T1000 (cell line): ENCODE measurements at places on chromosomes 2 and 18.

DNA sequence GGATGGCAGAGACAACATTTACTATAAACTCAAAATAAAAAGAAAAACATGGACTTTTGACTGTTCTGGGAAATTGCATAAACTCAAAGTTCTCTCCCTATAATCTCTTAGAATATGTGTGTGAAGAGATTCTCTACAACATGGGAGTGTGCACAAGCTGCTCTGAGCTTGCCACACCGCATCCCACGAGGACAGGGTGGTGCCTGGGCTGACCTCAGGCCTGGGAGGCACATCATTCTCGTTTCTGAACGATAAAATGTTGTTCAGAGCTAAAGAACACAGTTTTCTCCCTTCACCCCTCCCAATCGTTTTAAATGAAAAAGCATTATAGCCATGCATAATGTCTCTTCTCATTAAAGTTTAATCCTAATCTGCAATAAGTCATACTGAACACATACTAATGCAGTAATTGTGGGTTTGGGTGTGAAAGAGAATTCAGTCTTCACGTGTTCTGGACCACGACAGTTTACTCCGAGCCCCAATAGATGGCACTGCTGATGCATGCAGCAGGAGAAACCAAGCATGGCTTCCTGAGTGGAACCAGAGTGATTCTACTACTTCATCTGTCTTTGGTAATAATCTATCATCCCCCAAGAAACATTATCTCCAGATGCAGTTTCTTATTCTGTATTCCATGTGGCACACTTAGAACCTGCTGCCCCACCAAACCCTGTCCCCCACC lies 46.9 kb upstream of the LAMA1 start:
- DNase-seq: no peak

GRCh38 chr2:163640542-163641193 lies 95.1 kb downstream of the FIGN start:
- DNase-seq: no peak

DNA sequence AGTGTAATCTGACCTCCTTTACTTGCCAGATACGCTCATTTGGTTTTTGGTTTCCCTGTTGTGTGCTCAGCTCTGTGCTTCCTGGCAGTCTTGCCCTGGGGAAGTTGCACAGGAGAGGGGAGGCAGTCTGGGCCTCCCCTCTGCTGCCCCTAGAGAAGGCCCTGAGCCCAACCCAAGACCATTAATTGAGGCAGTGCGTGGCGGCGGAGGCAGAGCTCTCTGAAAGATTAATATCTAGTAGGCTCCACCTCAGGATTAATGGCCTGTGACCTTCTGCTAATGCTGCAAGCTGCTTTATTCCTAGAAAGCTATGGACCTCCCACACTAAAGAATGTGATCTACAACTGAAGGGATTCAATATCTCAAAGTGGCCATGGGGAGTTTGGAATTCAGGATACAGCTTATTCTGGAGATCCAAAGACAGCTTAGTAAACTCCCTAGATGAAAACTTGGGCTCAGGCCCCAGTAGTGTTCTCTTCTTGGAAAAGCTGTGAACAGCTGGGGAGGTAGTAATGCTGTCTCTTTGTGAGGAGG lies 41.4 kb upstream of the MAPRE2 start:
- DNase-seq: no peak

- DNase-seq: no peak
Observed at GRCh38 chr2:28643327-28643726, 108.3 kb upstream of the PPP1CB start.

DNA sequence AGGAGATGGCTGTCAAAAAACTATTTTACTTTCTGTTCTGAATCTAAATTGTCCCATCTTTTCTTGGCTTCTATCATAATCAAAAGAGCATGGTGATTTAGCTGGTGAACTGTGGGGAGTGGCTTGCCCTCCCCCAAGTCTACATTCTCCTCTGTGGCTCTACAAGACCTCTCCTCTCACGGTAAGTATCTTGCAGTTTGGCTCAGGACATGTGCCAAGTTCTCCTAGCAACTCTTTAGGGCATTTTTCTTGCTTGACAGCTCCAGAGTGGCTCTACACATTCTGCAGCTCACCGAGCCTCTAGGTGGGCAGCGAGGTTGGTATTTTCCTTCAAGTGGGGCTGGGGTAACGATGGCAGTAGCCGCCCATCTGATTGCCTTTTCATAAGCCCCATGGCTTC lies 29.1 kb downstream of the SLC4A5 start:
- DNase-seq: no peak

DNA sequence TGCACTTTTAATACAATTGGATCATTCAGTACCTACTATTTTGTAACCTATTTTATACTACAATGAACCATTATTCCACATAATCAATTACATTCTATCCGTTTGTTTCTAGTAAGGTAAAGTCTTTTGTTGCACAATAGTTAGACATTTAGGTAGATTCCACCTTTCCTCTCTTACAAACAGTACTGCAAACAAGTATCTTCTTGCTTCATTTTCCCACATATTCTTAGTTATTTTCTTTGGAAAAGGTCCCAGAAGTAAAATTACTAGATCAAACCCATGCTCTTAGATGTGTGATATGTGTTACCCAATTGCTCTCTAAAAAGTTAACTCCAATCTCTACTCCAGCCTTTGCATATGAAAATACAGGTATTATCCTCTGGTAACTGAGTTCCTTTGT lies 49.6 kb downstream of the SPIRE1 start:
- no peak for DNase-seq

DNA sequence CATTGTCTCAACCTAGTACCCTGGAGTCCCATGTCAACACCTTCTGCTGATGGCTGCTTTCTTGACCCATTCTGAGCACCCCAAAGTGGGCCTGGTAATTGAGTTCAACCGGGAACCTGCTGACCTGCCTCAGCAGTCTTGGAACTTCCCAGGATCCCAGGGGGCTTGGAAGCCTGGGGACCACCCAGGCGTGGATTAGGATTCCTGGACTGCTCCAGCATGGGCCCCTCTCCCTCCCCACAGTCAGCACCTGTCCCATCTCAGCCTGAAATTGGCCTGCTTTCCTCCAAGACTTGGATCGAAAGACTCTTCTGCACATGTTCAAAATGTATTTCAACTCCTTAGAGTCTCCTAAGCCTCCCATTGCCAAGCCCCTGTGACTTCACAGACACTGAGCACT lies 15.4 kb upstream of the MRPL33 start:
- DNase-seq: no peak

GRCh38 chr18:28357766-28358401 lies 181.0 kb upstream of the CDH2 start:
- no peak for DNase-seq

DNA sequence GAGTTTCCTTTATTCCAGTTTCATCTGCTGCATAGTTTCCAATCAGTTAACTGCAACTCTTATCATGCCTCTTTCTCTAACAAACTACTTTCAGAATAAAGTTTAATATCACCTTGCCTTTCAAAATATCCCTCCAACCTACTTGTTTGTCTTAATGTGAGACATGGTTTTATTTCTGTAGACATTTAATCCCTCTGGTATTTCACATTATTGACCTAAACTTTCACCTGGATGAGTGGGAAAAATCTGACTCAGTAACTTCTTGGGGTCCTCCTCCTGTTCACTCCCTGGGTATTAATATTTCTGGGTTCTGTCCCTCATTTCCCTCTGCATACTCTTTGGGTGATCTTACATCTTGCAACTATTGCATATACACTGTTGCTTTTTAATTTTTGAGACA lies 27.9 kb downstream of the MSH6 start:
- DNase-seq: no peak

- DNase-seq: peak; percentile 77
Observed at GRCh38 chr2:84807063-84807485, 73.8 kb downstream of the TRABD2A start.

- DNase-seq: no peak
Observed at GRCh38 chr2:222825031-222825430, 35.8 kb upstream of the ACSL3 start.

GRCh38 chr18:9405130-9405529 lies 70.2 kb upstream of the RALBP1 start:
- no peak for DNase-seq

- DNase-seq: no peak
Observed at GRCh38 chr18:36127836-36128529, 1.2 kb downstream of the SLC39A6 start.

DNA sequence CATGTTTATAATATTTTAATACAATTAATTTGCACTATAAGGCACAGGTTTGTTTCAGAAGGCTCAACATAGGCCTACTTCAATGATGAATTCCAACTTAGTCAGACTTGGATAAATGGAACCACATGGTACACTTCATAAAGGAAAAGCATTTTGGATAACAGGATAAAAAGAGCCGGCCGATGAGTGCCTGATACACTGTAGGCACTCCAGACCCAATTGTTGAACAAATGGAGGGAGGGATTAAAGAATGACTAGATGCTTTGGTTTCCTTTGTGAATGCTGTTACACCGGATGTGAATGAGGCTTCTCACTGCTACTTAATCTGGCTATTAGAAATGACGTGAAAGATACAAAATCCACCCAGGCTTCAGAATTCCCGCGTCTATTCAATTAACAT lies 104.1 kb upstream of the KCTD1 start:
- no peak for DNase-seq

GRCh38 chr2:1698188-1698945 lies 45.9 kb downstream of the PXDN start:
- no peak for DNase-seq

DNA sequence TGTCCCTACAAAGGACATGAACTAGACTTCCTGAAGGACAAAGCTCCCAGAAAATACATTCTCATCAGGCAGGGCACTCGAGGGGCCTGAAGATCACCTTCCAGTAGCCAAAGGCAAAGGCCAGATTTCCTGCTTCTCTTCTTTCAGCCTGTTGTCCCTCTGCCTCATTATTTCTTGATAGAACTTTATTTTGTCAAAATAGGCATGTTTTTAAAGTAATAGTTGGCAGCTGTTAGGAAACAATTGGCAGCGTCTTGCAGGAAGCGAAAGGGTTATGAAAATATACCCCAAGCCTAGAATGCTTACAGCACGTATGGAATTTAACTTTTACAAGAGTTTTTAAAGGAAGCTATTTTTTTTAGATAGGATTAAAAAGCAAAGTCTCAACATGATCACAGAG lies 74.9 kb downstream of the LINC00305 start:
- no peak for DNase-seq

- DNase-seq: no peak
Observed at GRCh38 chr2:5673145-5674025, 18.8 kb upstream of the SOX11 start.

DNA sequence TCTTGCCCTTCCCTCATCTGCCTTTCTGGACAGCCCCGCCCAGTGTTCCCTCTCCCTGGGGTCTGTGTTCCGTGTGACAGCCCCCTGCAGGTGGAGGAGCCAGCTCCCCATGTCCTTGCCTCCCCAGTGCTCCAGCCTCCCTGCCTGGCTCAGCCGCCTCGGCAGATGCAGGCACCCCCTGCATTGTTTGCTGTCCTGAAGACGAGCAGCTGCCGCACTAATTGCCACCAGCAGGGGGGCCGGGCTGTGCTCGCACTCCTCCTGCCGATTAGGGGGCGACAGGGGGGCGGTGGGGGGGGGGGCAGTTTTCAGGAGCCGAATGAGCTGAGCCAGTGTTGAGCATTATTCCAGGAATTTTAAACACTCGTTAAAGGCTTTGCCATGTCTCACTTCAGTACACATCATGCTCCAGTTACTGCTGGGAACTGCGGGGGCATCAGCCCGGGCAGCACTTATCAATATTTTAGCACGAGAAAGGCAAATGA lies 23.3 kb downstream of the SIX3 start:
- DNase-seq: no peak

GRCh38 chr18:21454725-21455124 lies 145.8 kb downstream of the ESCO1 start:
- DNase-seq: no peak

DNA sequence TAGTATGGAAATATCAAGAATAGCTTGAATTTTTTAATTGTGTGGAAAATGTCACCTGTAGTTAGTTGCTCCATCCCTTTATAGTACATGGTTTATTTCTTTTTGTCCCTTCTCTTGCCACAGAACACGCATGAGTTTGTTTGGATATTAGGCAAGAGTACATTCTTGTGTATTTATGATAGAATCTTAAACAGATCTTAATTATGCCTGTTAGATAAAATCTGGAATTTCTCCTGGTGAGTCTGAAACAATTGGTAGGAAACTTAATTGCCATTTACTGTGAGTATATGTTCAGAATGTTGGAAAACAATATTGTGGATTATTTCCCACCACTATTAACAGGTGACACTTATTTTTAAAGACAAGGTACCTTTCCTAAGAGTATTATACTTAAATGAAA lies 30.2 kb upstream of the CABYR start:
- no peak for DNase-seq

GRCh38 chr2:20603791-20604190 lies 47.1 kb downstream of the HS1BP3 start:
- DNase-seq: no peak

DNA sequence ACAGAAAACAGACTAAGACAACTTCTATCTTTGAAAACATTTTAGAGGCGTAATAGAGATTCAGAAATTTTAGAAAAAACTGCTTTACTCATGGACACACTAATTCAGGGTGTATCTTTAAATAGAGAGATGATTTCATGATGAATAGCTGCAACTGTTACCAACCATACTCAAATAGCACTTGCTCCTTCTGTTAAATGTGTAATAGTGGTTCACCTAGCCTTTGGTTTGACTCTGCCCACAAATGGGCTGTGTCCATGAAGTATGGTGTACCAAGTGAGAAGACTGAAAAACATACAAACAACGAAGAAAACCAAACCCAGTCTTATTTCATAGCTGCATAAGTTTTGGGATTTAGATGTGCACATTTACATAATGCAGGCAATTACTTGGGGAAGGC lies 610.6 kb downstream of the PLCL1 start:
- no peak for DNase-seq

GRCh38 chr2:172103471-172104272 lies 972 bp upstream of the DLX2 start:
- DNase-seq: peak; percentile 76

DNA sequence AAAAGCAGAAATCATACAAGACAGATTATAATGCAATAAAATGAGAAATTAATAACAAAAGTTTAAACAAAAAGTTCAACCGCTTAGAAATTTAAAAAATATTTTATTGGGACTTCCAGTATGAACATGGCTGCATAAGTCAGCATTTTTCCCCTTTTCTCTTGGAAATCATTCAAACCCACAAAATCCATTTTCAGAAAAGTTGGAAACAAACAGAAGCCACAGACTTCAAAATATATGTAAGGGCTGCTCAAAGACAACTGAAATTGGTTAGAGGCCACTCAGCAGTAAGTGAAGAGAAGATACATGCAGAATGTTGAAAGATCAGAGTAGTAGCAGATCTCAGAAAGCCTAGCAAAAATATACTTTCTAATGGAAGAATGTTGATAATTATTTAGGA lies 194.0 kb downstream of the DYSF start:
- DNase-seq: no peak

- DNase-seq: no peak
Observed at GRCh38 chr2:217797661-217798069, 205.1 kb downstream of the TNS1 start.

DNA sequence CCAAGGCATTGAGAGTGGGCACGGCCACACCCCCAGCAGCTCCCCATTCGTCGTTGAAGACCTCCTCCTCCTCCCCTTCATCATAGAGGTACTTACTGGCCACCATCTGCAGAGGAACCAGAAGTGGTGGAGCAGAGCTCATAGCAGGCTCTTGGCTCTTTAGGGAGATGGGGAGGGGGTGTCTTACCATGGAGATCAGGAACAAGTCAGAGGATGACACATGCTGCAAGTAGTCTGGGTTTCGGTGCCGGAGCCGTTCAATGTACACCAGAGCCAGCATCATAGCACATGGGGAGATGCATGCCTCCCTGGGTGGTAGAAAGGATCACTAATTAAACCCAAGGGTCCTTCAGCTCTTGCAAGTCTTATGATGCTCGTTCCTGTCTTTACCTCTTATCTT lies 1.9 kb downstream of the CNPPD1 start:
- DNase-seq: no peak

GRCh38 chr2:42106257-42106816 lies 58.5 kb downstream of the PKDCC start:
- DNase-seq: no peak
